Activated naive CD4-positive, alpha-beta T cell treated with anti-CD3 and anti-CD28 coated beads for 36 hours (primary cell): ENCODE measurements at places on chromosomes 5 and 9. TPM values are rescaled to one million over a fixed set of nuclear protein-coding genes. Genes with fewer than 3 reads are reported as not detected.

The PDE8B gene
- total RNA-seq = not detected

The GAS1 gene
- total RNA-seq = 0.15 TPM

The ANKRD34B gene
- 0.10 TPM for total RNA-seq

The ANXA2R gene
- 6.5 TPM for total RNA-seq
